MM.1S (cell line): ENCODE measurements at places on chromosomes 1 and 21.

GRCh38 chr1:115430441-115431158 lies 92.6 kb upstream of the NGF start:
- no peak for DNase-seq

DNA sequence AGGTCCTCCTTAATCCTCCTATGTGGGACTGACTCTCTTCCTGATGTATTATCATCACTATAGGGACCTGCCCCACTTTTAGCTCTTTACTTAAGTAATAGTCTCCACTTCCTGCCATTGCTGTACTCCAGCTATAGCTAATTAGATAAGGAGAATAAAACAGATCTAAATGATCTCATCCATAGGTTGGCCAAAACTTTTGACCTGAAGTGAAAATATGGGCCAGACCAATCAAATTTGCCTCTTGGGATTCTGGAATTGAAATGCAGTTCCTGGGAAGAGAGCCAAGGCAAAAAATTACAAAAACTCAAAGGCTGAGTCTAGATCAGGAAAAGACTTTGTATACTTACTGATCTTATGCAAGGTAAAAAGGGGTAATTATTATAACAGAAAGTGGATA lies 36.1 kb upstream of the PDE4B start:
- no peak for DNase-seq

- no peak for DNase-seq
These were observed 6.9 kb upstream of the SLC35D1 start for GRCh38 chr1:67060811-67061218.

DNA sequence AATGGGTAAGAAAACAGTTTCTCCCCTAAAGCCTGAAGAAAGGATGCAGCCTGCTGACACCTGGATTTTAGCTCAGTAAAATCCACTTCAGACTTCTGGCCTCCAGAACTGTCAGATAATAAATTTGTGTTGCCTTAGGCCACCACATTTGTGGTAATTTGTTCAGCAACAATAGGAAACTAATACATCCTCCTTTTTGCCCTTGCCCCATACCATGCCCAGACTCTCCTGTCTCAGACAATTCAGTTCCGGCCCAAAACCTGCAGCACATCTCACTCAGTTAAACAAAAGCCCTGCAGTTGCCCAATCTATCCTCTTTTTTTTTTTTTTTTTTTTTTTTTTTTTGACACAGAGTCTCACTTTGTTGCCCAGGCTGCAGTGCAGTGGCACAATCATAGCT lies 25.8 kb downstream of the SMIM12 start:
- DNase-seq = no peak

- peak; percentile 46 for DNase-seq
These were observed 554.6 kb upstream of the NCAM2 start for GRCh38 chr21:20443558-20444155.
